ENCODE measurements at places on chromosomes 3 and 15.

DNA sequence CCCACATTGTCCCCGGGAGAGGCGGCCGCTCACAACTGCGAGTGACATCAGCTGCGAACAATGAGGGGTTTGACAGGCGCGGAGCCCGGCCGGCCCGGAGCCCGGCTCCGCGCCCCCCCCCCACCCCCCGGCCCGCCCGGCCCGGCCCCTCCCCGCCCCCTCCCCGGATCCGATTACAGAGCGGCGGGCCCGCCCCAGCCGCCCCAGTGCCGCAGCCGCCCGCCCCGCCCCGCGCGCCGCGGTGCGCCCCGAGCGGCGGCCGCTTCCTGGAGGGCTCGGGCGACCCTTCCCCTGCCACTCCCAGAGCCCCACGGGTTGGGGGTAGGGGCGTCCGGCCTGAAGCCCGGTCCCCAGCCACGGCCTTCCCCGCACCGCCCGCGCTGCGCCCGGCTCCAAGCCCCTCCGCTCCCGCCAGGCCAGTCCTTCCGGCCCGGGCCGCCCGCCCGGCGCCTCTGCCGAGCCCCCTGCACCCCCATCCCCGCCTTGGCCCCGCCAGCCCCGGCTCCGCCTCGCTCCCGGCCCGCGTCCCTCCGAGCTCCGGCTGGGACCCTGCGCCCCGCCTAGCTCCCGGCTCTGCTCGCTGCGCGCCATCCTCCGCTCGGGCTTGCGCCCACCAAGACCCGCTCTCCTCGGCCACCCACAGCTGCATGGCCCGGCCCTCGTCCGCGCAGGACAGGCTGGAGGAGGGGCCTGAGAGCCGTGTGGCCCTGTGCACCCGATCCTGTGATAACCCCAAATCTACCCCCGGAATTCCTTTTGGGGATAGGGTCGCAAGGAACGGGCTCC lies at the start of gene PCBP4:
Gene PCBP4 (minus strand): TSS at position 71 of the 786 bp plus-strand sequence. CDS start 6,214 bp downstream, outside the sequence.
- DNase-seq, result no peak
- H3K27ac ChIP-seq, result peak within 1 kb of the TSS; percentile 77
- H3K4me3 ChIP-seq, result peak within 1 kb of the TSS; percentile 64
- peaks cover 3% of the 10 kb centered on the region for H3K36me3 ChIP-seq
- no peaks in the 10 kb centered on the region for H3K27me3 ChIP-seq

DNA sequence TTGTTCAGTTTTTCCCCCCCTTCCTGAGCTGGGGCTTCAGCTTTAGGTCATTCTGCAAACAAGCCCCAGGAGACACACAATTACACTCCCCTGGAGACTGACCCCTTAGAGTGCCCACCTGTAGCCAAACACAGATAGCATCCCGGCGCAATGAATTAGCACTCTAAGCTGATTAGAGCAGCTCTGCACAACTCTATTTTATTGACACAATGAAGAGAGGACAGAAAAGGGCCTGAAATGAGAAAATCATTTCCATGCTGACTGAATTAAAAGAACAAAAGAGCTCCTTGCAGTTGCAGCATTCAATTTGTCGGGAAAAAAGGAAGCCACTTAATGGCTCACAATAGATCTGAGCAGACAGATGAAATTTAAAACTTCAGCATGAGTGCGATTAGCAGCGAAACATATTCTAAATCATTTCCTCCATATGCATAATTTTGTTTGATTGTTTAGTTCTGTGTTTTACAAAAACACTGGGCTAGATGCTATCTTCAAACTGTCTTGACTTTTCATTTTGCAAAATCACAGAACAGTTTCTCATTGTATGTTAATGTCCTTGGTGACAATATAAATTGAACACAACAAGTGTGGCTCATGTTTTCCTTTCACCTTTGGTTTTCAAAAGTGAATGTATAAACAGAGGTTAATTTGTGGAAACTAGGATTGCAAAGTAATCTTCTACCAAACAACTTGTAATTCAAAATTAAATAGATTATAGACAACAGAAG lies 308.6 kb downstream of the MECOM start:
- no peaks in the 10 kb centered on the region for H3K4me1 ChIP-seq
- no peak for DNase-seq
- H3K4me3 ChIP-seq, result no peak overlapping the region
- no peaks in the 10 kb centered on the region for H3K36me3 ChIP-seq
- H3K27ac ChIP-seq, result no peak overlapping the region

GRCh38 chr15:97678656-97679055 lies 281.8 kb upstream of the ARRDC4 start:
- no peaks in the 10 kb centered on the region for H3K27me3 ChIP-seq
- H3K4me3 ChIP-seq, result no peak overlapping the region
- DNase-seq, result peak; percentile 84
- no peaks in the 10 kb centered on the region for H3K36me3 ChIP-seq
- peak overlapping the region; percentile 85 for H3K27ac ChIP-seq
- H3K4me1 ChIP-seq, result peaks cover 24% of the 10 kb centered on the region

GRCh38 chr3:169529013-169529412 lies 134.5 kb downstream of the MECOM start:
- no peaks in the 10 kb centered on the region for H3K36me3 ChIP-seq
- no peak overlapping the region for H3K27ac ChIP-seq
- no peaks in the 10 kb centered on the region for H3K27me3 ChIP-seq
- H3K4me1 ChIP-seq, result no peaks in the 10 kb centered on the region

GRCh38 chr15:74775132-74775562 lies 6.7 kb upstream of the CSK start:
- H3K36me3 ChIP-seq, result no peaks in the 10 kb centered on the region
- H3K27ac ChIP-seq, result no peak overlapping the region
- H3K4me3 ChIP-seq, result no peak overlapping the region
- DNase-seq, result no peak

- no peaks in the 10 kb centered on the region for H3K36me3 ChIP-seq
- peaks cover 14% of the 10 kb centered on the region for H3K4me1 ChIP-seq
- peak overlapping the region; percentile 85 for H3K27ac ChIP-seq
- peak; percentile 64 for DNase-seq
Measured at GRCh38 chr3:48896936-48897335, 1.7 kb downstream of the SLC25A20 start.

DNA sequence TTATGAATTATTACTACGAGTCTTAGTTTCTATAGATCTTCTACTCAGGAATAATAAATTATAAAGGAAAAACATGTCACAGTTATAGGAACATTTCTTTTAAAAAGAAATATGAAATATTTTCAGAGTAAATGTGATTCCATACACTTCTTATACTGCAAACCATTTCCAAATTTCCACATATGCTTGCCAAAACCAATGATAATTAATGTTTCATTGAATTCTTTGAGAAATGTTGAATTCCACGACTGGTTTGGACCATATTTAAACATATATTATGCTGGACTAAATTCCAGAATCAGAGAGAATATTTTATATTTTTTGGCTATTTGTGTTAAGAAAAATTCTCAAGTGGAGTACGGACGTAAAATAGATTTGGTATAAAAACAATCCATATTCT lies 144.6 kb downstream of the EPHA3 start:
- DNase-seq, result no peak
- no peaks in the 10 kb centered on the region for H3K36me3 ChIP-seq
- no peaks in the 10 kb centered on the region for H3K27me3 ChIP-seq
- no peak overlapping the region for H3K27ac ChIP-seq
- H3K4me1 ChIP-seq, result no peaks in the 10 kb centered on the region

- no peaks in the 10 kb centered on the region for H3K36me3 ChIP-seq
- H3K27ac ChIP-seq, result no peak overlapping the region
- no peak for DNase-seq
- H3K4me1 ChIP-seq, result no peaks in the 10 kb centered on the region
- no peaks in the 10 kb centered on the region for H3K27me3 ChIP-seq
Measured at GRCh38 chr3:70863049-70863448, 550.6 kb upstream of the MDFIC2 start.

DNA sequence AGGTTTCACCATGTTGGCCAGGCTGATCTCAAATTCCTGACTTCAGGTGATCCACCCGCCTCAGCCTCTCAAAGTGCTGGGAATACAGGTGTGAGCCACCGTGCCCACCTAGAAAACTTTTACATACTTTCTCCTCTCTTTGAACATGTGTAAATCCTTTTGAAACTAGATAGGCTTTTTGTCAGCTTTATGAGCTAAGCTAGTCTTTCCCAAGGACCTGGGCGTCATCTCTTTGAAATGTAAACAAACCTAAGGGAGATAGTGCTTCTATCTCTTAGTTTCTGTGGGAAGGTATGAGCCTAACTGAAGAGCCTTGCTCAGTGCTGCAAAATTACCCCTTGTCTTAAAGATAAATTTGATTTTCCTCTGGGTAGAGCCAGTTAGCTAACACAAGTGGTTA lies 4.8 kb downstream of the CX3CR1 start:
- DNase-seq, result peak; percentile 26
- no peaks in the 10 kb centered on the region for H3K36me3 ChIP-seq
- no peaks in the 10 kb centered on the region for H3K4me1 ChIP-seq
- H3K27ac ChIP-seq, result no peak overlapping the region

GRCh38 chr15:67076147-67076843 lies 10.9 kb downstream of the SMAD3 start:
- no peak overlapping the region for H3K4me3 ChIP-seq
- H3K4me1 ChIP-seq, result peaks cover 25% of the 10 kb centered on the region
- no peak overlapping the region for H3K27ac ChIP-seq
- H3K36me3 ChIP-seq, result peaks cover 11% of the 10 kb centered on the region
- DNase-seq, result no peak

DNA sequence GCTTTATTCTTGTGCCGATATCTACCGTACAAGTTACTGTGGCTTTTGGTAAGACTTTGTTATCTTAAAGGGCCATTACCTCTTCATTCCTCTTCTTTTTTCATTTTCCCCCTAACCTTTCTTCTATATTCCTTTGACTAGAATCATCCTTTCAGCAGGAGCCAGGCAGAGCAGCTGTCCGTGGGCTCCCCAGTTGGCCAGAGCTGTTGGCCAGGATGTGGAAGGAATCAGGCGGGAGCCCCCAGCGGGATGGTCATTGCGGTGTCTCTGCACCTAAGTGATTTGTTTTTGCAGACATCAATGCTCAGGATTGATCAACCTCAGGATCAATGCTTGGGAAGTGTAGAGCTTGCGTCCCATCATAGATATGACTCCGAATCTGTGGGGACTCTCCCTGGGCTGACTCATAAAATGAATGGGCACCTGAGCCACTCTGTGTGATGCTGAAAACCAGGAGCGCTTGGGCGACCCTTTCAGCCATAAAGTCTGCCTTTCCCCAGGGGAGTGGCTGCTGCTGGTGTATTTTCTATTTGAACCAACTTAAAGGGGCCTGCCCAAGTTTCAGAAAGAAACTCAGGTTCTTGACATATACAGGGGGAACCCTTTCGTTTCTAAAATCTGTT lies 21.7 kb downstream of the APBA2 start:
- no peak overlapping the region for H3K4me3 ChIP-seq
- DNase-seq, result no peak
- H3K36me3 ChIP-seq, result no peaks in the 10 kb centered on the region
- H3K27ac ChIP-seq, result no peak overlapping the region

DNA sequence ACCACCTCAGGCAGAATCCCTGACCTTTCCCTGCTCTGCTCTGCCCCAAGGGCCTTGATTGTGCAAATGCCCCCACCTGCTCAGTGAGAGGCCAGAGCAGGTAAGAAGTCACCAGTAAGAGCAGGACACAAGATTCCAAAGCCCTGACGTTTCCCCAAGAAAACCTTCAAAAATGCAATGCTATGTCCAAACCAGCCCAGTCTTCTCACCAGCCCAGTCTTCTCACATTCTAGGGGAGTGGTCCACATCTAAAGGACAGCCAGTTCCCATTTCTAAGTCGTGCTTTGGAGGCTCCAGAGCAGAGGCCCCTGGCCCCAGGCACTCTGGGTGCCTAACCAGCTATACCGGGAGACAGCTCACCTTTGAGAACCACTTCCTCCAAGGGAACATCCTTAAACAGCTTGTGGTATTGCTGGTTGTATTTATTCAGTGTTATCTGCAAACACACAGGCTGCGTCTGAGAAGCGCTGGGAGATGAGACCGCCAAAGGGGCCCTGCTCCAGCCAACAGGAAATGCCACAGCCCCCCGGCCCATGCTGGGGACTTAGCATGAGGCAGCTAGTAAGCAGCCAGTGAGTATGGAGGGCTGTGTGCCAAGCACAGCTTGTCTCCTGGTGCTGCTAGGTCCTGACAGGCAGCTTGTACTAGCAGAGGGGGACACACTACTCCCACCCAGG lies 29.3 kb downstream of the GRAMD2A start:
- H3K27ac ChIP-seq, result peak overlapping the region; percentile 43
- peaks cover 28% of the 10 kb centered on the region for H3K4me1 ChIP-seq
- peak; percentile 59 for DNase-seq
- peaks cover 3% of the 10 kb centered on the region for H3K36me3 ChIP-seq
- no peaks in the 10 kb centered on the region for H3K27me3 ChIP-seq
- H3K4me3 ChIP-seq, result no peak overlapping the region

GRCh38 chr15:88303395-88303794 lies 46.9 kb upstream of the NTRK3 start:
- no peak overlapping the region for H3K4me3 ChIP-seq
- H3K27ac ChIP-seq, result no peak overlapping the region
- no peaks in the 10 kb centered on the region for H3K27me3 ChIP-seq
- peak; percentile 56 for DNase-seq
- peaks cover 6% of the 10 kb centered on the region for H3K4me1 ChIP-seq
